ENCODE measurements at places on chromosomes 4 and X. TPM values are rescaled to one million over a fixed set of nuclear protein-coding genes. Genes with fewer than 3 reads are reported as not detected.

Gene UGT2B11
- not detected for total RNA-seq

Gene GLRA3
- not detected for total RNA-seq

Gene FGF13
- total RNA-seq: 1.7 TPM

Gene GAB3
- total RNA-seq: 14.8 TPM

Gene C4orf54
- 1.2 TPM for total RNA-seq

Gene TMEM255A
- 0.38 TPM for total RNA-seq

Gene TRIM60
- not detected for total RNA-seq

Gene PAGE5
- not detected for total RNA-seq

Gene BRS3
- not detected for total RNA-seq

Gene H2BW2
- total RNA-seq: not detected

Gene ABCB7
- 37.2 TPM for total RNA-seq

Gene NBDY
- total RNA-seq: 26.5 TPM

Gene CRLF2
- total RNA-seq: not detected

Gene TRMT44
- total RNA-seq: 9.2 TPM

Measured in left ventricle myocardium inferior (tissue), 1 donor.